OCI-M1 (cell line): ENCODE measurements at places on chromosomes 7 and 10.

DNA sequence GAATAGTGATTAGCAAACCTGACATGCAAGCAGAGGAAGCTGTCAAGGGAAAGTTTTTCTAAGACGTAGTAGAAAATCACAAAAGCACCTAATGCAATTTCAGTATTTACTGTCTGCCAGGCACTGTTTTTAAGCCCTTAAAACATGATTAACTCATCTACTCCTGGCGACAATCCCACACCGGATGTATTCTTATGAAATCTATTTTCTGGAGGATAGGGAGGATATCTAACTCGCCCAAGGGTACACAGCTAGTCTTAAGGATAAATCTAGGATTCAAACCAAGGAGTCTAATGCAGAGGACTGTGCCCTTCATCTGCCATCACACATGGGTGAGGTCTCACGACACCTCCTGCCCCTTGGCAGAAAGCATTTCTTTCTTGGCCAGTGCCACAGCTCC lies 47.8 kb upstream of the FIGNL1 start:
- DNase-seq = no peak

- no peak for DNase-seq
These were observed 341.2 kb upstream of the STEAP1 start for GRCh38 chr7:89813081-89813480.

GRCh38 chr7:126185959-126186580 lies 1066.7 kb downstream of the GRM8 start:
- no peak for DNase-seq

DNA sequence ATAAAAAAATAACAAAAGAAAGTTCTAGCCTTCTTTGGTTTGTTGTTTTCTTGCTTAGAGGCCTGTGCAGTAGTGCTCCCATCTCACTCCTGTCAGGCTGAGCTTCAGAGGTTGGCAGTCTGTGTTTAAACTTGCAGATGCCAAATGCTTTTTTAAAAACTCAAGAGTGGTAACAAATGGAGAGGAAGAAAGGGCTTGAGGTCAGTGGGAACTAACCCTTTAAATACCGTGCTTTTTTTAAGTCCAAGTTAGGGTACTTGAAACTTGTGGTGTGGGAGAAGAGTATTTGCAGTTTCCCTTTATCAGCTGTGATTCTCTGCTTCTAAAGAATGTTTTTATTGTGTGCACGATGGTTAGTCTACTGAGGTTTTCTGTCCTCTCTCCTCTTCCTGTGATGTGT lies 29.4 kb downstream of the ZRANB1 start:
- no peak for DNase-seq

DNA sequence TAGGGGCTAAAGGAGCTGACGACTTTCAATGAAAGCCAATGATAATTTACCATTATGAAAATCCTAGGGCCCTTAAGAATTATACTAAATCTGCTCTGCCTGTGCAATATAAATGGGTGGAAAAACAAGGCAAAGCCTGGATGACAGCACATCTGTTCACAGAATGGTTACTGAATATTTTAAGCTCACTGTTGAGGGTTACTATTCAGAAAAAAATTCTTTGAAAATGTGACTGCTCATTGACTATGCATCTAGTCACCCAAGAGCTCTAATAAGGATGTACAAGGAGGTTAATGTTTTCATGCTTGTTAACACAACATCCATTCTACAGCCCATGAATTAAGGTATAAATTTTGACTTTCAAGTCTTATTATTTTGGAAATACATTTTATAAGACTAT lies 8.9 kb downstream of the DKK1 start:
- DNase-seq = no peak

DNA sequence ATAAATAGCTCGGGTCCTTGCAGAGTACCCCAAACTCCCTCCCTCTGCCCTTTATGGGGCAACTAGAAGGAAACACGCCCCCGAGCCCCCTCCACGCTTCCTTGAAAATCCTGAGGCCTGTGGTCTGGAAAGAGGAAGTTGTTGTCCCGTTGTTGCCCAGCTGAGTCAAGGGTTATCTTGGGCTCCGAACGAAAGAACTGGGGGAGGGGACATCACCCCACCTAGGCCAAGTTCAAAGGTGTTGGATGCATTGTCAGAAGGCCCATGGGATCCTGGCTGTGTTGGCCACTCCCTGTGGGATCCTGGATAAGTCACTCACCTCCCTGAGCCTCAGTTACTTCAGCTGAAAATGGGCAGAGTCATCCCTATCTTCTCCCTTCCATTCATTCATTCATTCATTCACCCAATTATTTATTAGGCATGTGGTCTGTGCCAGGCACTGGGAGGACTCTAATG lies at the start of gene CCL24:
Gene CCL24 (minus strand): TSS at position 26 of the 456 bp plus-strand sequence. CDS start 91 bp downstream, outside the sequence.
- DNase-seq = peak; percentile 82

DNA sequence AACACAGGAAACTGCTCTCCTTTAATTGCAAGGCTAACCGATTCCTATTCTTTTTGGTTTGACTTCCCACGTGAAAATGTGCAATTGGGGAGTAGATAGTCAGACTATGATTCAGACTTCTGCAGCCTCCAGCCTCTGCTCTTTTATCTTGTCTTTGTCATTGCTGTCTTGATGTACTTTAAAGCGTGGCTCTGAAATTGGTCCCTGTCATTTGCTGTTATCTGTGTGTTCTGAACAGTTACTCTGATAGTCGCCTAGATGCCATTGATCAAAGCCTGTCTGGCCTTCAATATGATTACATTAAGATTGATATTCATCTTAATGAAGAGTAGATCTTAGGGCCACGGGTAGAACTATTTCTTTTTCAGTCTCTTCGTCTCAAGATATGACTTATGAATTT lies 799.2 kb downstream of the REEP3 start:
- peak; percentile 16 for DNase-seq

DNA sequence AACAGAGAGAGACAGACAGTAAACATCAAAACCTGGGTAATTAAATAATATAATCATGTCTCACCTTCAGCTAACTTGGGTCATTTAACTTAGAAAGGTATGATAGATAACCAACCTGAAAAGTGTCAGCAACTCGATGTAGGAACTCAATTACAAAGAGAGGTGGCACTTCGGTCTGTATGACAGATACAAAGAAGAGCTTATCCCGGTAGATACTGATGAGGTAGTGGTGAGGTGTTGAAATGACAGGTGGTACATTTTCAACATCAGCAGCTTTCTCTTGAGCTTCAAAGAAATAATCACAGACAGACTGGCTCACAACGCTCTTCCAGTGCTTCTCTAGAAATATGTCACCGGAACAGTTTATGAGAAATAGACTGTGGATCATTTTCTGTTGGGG lies 12.6 kb downstream of the AP3M1 start:
- DNase-seq = no peak

- no peak for DNase-seq
These were observed 8.7 kb downstream of the ELFN1 start for GRCh38 chr7:1678571-1679325.

DNA sequence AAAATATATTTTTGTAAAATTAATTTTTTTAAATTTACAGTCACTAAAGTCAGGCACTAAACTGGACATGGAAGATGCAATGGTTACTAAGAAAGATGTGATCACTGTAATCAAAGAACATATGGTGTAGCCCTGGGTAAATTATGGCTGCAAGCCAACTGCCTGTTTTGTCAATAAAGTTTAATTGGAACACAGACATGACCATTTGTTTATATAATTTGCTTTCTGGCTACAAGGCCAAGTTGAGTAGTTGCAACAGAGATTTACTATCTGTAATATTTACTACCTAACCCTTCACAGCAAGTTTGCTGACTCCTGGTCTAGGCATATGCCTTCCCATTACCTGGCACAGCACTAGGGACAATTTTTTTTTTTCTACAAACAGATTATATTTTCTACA lies 448.9 kb downstream of the ADRA2A start:
- DNase-seq = no peak

DNA sequence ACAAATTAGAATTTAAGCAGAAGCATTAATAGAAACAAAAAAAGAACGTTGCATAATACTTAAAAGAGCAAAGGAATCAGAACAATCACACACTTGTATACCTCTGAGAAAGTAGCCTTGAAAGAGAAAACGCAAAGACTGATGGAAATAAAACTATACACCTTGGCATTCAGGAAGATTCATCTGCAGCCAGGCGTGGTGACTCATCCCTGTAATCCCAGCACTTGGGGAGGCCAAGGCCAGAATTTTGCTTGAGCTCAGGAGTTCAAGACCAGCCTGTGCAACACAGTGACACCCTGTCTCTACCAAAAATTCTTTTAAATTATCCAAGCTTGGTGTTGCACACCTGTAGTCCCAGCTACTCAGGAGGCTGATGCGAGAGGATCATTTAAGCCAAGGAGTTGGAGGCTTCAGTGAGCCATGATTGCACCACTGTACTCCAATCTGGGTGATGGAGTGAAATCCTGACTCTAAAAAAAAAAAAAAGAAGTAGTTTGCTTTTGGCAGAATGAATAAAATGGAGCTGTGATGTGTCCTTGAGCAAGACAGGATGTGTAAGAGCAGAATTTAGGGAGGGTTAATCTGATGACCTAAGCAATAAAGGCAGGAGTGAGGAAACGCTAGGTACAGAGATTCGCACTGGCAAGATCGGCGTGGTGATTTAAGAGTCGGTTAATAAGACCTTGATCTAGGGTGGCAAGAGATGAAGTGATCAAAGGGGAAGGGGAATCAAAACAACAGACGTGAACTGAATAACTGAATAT lies 75.8 kb upstream of the NRP1 start:
- no peak for DNase-seq

- peak; percentile 6 for DNase-seq
These were observed 1.9 kb downstream of the SYPL1 start for GRCh38 chr7:106110238-106110560.

DNA sequence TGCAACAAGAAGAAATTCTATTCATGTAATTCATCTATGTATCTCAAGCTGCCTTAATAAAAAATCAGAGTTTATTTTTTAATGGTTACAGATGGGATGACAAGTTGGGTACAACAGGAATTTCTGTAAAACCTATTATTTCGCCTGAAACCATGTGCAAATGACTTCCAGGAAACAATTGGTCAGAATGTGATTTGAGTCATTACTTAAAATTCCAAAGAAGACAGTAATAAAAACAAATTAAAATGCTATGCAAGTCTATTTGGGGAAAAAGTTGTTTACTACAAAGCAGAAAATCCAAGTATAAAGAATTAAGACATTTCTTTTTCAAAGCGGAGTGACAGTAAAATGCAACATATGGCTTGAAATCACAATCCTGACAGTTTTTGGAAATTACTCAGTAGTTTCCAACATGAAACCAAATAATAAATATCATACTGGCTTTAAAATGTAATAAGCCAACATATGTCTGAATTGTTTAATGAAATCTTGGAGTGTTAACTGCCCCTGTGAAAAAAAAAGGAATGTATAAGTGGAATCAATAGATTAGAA lies 41.5 kb upstream of the SEMA3C start:
- no peak for DNase-seq
